AG04450 (cell line): ENCODE measurements at places on chromosomes 7 and 10.

DNA sequence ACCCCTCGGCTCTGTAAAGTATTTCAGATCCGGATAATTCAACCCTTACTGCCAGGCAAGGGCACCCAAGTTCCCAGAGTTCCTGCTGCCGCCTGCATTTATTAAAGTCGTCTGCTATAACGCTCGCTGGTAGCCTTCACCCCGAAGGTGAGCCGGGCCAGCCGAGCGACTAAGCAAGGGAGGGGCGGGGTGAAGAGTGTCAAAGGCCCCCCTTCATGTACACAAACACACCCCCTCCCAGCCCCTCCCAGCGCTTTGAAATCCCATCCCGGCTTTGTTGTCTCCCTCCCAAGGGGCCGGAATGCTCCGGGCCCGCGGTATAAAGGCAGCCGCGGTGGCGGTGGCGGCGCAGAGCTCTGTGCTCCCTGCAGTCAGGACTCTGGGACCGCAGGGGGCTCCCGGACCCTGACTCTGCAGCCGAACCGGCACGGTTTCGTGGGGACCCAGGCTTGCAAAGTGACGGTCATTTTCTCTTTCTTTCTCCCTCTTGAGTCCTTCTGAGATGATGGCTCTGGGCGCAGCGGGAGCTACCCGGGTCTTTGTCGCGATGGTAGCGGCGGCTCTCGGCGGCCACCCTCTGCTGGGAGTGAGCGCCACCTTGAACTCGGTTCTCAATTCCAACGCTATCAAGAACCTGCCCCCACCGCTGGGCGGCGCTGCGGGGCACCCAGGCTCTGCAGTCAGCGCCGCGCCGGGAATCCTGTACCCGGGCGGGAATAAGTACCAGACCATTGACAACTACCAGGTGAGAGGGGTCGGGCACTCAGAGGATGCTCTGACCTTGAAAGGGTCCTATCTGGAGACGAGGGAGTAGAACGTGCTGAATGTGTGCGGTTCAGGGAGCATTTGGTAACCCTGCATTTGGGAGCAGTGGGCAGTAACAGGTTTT is at the start of gene DKK1:
TSS of gene DKK1 (plus strand) at position 349 of the 889 bp plus-strand sequence. CDS start at position 503, 154 bp downstream.
- DNase-seq = no peak

DNA sequence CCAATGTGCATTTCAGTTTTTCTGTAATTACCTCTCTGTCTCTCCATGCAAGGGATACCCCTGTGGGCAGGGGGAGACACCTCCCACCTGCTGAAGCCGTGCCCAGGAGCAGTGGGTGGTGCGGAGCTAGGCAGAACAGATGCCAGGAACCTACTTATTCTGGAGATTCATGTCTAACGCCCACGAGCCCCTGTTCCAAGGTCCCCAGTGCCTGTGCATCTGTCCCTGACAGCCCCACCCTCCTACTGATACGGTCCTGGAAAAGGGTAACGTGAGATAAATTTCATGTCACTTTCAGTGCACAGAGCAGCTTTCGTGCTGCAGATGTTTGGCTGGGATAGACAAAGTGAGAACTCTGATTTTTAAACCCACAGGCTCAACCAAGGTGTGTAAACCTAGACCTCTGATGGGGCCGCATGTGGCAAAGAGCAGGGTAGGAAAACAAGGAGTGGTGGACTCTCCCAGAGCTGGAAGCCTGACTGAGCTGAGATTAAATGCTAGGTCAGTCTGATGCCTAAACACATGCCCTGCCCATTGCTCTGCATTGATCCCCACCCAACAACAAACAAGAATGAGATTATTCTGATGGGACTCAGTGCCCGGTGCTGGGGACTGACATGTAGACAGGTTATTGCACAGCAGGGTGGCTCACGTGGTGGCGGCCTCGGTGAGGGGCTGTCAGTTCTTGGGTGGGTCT is 123.6 kb upstream of the GDF10 start:
- no peak for DNase-seq

DNA sequence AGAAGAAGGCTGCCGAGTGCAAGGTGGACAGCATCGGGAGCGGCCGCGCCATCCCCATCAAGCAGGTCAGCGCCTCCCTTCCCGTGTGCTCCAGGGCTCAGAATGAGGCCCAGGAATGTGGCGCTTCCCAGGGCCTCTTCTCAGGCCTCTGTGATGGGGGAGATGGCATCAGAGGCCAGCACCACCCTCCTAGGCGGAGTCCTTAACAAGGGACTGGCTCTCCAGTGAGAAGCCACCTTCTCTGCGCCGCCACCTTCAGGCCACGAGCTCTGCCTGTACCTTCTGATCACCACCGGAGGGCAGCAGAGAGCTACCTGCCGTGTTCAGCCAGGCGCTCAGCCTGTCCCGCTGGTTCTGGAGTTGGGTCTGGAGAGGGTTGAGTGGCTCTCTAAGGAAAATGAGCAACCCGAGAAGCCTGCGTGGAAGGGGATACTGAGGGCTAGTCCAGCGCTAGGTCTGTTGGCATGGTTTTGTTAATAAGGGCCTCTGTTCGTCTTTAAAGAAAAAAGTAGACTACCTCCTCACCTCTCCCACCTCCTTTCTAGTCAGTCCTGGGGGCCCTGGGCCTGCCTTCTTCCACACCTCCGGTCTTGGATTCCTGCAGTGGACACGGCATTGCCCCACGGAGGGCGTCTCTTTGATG is 37.7 kb downstream of the AGAP3 start:
- peak; percentile 33 for DNase-seq

DNA sequence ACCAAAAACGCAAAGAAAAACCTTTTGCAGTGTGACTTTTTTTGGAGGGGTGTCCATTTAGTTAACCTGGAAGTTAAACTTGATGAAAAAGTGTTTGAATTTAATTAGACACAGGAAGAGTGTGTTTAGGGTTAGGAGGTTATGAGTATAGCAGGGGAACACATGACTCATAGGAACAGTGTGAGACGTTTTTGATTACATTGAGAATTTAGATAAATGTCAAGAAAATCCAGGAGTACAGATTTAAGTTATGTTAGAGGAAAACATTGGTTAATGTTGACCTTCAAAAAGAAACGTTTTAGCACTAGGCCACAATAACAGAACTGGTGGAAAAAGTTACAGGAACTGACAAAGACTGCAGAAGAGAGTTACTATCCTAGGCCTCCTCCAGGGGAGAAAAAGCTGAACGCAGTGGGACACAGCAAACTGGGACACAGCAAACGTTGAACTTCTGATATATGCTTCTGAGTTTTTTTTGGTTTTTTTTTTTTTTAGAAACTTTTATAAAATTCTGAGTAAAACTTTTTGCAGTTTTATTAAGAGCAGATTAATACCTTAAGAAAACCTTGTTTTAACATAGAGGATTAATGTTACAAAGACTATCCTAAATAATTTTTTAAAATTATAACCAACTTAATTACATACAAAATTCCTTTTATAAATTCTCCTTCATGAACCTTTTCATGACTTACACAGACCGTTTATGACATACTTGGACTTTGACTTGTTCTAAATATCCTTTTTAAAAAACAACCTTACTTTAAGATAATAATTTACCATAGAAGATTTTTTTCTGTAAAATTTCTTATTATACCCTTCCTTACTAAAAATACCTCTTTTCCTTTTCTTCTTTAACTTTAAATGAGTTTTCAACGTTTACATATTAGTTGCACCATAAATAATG is 22.2 kb downstream of the LANCL2 start:
- no peak for DNase-seq

GRCh38 chr7:103735377-103735776 is 254.1 kb downstream of the RELN start:
- peak; percentile 6 for DNase-seq

GRCh38 chr7:87709258-87709657 is 81.1 kb downstream of the RUNDC3B start:
- no peak for DNase-seq

GRCh38 chr10:124704428-124705380 is 39.5 kb downstream of the FAM53B start:
- no peak for DNase-seq

DNA sequence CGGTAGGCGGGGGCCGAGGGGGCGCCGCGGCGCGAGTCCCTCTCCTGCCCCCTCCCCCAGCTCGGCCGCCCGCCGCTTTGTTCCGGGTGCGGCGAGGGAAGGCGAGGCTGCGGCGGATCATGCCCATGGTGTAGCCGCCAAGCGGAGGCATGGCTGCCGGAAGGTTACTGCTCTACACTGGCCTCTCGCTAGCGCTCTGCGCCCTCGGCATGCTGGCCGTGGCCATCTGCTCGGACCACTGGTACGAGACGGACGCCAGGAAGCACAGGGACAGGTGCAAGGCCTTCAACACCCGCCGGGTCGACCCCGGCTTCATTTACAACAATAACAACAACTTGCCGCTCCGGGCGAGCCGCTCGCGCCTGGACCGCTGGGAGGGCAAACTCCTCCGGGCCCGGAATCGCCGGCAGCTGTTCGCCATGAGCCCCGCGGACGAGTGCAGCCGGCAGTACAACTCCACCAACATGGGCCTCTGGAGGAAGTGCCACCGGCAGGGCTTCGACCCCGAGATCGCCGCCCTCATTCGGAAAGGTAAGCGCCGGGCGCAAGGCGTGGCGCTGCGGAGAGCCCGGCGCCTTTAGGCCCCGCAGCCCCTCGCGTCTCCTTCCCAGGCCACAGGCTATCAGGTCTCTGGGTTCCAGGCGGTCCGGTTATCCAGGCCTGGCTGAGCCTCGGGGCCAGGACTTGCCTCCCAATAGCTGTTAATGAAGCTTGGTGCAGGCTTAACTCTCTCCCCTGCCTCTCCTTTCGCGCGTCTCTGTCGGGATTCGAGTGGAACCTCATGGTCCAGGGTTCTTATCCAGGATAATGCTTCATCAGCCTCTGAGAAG is 513 bp downstream of the TMEM178B start:
- DNase-seq = no peak

DNA sequence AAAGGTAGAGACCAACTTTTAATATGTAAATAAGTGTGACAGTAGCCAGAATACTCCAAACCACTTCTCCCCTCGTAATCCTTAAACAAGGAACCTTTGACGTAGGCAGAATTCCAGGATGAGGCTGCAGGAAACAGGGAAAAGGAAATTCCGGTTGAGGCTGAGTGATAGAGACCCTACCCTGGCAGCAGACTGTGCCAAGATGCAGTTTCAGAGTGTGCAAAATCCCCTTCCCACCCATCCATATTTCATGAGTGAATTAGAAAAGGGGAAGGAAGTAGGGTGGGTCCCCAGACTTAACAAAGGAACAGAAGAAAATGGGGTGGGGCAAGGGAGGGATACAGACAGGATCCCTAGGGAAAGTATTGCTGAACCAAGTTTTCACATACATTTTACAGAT is 143.0 kb downstream of the RAPGEF5 start:
- DNase-seq = no peak
